ENCODE measurements at places on chromosomes 1 and 21.

DNA sequence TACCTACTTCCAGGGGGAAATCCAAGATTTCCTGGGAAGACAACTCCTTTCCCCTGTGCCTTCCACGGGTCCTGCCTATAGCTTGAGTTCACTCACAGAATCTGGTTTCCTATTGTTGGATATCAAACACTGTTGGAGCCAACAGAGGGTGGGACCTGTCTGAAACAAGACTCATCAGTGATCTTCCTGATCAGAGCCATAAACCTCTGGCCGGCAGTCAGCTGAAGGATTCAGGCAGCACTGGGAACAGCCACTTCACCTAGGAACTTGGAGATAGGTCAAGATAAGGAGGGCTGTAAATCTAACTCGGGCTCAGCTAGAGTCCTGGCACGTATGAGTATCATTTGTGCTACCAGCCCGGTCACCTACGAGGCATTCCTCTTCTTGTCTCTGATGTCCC, 23.3 kb downstream of the SH3BP5L start:
- DNase-seq: no peak

DNA sequence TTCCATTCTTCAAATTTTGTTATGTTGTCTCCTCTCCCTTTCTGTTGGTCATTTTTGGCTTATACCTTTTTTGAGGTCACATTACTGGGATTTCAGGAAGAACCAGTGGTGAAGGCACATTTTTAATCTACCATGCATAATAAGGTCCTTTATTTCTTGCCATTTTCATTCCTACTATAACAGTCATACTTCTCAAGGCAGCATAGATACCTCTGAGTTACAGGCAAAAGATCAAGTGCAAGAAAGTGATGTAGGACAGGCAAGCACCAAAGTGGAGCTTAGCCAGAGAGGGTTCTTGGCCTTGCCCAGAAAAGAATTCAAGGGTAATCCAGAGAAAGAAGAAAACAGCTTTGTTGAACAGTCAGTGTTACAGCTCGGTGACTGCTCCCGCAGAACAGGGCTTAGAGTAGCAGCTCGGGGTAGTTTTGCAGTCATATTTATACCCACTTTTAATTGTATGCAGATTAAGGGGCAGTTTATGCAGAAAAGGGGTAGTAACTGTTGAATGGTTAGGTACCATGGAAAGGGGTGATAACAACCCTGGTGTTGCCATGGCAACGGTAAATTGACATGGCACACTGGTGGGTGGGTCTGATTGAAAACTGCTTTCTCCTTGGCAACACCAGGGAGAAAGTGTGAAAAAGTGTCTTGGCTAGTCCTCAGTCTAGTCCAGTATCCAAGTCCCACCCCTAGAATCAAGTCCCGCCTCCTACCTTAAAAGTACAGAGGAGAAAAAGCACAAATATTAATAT, 39.6 kb upstream of the DOCK7 start:
- DNase-seq: peak; percentile 26

DNA sequence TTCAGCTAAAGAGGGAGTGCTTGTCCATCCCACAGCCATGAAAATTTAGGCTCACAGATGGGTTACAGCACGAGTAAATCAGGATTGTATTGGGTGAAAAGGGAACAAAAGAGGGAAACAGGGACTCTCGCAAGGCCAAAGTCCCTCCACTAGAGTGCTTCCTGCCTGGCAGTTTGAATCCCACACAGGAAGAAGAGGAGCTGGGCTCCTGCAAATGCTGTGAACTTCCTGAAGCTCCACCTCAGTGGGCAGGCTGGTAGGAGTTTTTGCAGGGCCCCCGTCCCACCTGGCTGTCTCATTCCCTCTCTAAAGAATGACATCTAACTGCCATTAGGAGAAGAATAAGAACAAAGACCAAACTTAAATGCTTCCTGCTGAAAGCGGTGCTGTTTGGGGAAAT, 712.0 kb upstream of the PRMT6 start:
- no peak for DNase-seq

- no peak for DNase-seq
Measured at GRCh38 chr1:116164150-116164549, 53.0 kb downstream of the MAB21L3 start.

GRCh38 chr1:164707868-164708331, 148.9 kb downstream of the PBX1 start:
- no peak for DNase-seq

GRCh38 chr1:47434051-47434842, 3.6 kb upstream of the FOXD2 start:
- DNase-seq: no peak

GRCh38 chr1:176717066-176717750, 254.2 kb downstream of the PAPPA2 start:
- DNase-seq: no peak

DNA sequence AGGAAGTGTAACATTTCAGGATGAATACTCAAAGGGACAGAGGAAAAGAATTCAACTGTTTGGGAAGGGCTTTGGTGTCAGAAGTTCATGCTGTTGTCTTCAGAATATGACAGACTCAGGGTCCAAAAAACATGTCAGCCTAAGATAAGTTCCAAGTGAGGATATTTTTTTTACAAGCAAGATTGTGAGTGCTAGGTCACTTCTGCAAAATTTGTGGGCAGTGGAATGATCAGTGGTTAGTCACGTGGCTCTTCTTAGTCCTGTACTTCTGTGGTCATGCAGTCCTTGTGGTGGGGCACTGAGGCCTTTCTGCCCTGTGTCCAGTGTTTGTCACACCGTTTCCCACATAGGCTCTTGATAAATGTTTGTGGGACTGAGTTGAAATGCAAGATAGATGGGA, 5.2 kb downstream of the RGL1 start:
- no peak for DNase-seq

DNA sequence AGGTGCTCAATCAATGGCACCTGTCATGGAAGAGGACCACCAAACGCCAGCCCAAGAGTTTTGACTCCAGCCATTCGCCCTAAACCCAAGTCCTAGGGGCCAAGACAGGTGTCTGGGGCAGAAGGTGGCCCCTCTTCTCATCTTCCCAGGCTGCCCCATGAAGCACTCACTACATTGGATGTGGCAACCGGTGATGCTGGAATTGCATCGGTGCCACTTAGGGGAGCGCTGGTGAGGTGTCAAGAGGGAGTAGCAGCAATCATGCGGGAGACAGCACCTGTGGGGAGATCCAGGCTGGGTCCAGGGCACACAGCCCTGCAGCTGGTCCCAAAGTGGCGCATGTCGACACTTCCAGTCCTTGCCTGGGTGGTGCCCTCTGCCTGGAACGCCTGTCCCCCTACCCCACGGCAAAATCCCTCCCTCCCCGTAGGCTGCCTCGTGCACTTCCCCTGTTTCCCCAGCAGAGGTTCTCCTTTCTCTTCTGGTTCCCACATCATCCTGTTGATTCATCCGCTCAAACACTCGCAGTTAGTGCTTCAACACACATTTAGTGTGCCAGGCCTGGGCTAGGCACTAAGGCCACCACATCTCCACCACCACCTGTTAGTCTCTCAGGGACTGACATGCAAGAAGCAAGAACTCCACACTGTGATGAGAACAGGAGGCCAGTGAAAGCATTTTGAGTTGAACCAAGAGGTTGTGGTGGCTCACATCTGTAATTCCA, 18.5 kb downstream of the PLA2G2D start:
- peak; percentile 79 for DNase-seq

DNA sequence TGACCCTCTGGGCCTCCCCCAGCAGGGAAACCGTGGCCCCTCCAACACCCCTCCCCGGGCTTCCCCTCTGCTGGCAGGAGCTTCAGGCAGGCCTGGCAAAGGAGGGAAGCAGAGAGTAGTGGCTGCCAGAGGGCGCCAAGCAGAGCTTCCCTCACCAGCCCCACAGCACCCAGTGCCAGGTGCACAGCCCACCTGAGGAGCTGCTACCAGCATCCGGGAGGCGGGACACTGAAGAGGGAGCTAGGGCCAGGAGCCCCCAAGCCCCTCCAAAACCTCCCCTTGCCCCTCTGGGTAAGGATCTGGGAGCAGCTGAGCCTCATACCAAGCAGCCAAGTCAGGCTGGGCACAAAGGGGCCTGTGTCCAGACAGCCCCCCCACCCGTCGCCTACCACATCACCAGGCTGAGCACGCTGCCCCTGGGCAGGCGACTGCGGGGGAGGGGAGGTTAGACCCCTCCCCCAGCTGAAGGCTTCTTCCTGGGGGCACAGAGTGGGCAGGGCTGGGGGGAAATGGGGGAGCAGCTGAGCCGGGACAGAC, 19.6 kb downstream of the CCDC24 start:
- no peak for DNase-seq

DNA sequence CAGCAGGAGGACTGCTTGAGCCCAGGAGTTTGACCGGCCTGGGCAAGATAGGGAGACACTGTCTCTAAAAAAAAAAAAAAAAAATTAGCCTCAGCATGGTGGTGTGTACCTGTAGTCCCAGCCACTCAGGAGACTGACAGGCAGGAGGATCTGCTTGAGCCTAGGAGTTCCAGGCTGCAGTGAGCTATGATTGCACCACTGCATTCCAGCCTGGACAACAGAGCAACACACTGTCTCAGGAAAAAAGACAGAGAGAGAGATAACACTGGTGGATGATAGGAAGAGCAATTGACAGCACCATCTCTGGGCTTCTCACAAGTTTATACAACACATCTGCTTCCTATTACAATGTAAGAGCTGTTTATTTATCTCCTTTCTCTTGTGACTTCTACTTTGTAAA, 2.4 kb upstream of the RNU11 start:
- no peak for DNase-seq

DNA sequence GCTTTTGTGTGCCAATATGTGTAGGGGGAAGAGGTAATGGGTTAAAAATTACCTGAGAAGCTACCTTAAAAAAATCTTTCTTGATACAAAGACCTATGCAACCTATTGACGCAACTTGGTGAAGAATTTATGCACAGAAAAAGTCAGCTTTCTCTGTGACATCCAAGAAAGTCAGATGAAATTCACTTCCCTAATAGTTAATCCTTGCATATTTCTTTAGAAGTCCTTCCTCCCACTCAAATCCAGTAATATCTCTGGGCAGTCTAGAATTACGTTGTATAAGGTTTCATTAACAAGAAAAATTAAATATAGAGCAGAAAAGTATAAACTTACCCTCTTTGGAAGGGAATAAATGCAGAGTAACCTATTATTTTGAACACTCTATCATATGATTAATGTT, 2.9 kb downstream of the UBAP2L start:
- DNase-seq: no peak

- DNase-seq: no peak
Measured at GRCh38 chr1:200909757-200910239, 15.1 kb downstream of the INAVA start.

DNA sequence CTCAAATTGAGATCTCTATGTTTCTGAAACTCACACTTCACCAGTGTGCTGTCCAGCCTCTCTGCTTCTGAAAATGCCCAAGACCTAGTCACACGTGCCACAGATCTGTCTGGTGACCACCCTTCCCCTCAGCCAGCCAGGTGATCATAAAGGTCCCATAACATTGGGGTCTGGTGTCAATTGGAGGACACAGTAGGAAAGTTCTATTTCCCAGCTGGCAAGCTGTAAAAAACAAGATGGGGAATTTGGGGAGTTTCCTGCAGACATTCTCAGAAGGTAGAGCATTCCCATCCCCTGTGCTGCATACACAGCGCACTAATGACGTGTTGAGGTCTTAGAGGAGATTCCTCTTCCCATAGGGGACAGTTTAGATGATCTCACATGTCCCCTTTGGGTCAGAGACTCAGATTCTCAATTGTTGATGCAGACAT, 50.1 kb downstream of the RPS6KA1 start:
- DNase-seq: no peak

DNA sequence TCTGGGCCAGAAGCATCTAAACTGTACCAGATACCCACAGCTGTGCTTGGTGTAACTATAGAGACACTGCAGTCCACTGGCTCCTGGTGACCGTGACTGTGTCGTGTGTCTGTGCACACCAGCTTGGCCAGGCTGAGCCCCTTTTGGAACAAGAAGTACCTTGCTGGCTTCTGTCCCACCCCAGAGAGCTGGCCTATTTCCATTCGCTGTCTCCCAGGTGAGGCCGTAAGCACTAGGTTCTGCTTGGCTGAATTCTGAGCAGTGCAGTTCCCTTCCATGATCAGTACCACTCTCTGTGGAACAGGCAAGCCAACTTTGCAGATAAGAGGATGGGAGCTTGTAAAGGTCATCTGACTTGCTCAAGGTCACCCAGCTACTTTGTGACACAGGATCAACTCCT, 119.9 kb upstream of the DNAH14 start:
- no peak for DNase-seq

- DNase-seq: no peak
Measured at GRCh38 chr1:246083416-246083815, 423.7 kb downstream of the SMYD3 start.

DNA sequence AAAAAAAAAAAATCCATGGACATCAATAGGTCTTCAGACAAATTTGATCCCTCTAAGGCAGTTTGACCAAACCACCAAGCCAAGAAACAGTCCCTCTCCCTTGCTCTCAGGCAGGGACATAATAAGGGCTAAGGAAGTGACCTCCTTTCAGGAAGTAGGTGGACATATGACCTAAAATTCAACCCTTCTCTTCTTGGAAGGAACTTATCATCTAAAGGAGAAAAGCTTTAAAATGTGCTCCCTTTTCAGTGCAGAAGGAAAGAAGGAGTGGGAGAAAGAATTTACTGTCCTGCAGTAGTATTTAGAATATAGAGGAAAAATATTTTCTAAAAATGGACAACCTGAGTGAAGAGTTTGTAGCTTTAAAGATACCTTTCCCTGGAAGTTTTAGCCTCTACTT, 118.1 kb downstream of the DTL start:
- DNase-seq: no peak

GRCh38 chr1:196466654-196467053, 141.6 kb downstream of the KCNT2 start:
- no peak for DNase-seq

GRCh38 chr1:38068220-38068979, 21.8 kb upstream of the POU3F1 start:
- DNase-seq: no peak

GRCh38 chr1:110460253-110461220, 9.6 kb downstream of the PROK1 start:
- peak; percentile 84 for DNase-seq

GRCh38 chr21:38494251-38494642, 4.0 kb downstream of the ERG start:
- no peak for DNase-seq

DNA sequence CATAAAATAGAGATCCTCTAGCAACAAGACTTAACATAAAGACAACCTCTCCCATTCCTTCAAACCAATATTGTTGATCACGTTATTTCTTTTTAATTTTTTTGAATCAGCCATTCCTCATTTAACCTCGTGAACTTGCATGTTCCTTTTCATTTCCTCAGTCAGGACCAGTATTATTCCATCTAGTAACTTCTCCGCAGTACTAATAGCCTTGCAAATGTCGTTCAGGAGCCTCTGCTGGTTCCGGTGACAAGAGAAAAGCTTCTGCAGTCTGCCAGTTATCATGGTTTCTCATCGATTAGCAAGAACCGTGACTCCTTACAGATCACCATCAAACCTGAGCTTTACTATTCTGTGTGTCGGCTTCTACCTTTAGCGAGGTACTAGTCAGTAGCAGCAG, 3.0 kb downstream of the APP start:
- DNase-seq: no peak

GRCh38 chr21:29181799-29182470, 51.5 kb downstream of the MAP3K7CL start:
- no peak for DNase-seq

DNA sequence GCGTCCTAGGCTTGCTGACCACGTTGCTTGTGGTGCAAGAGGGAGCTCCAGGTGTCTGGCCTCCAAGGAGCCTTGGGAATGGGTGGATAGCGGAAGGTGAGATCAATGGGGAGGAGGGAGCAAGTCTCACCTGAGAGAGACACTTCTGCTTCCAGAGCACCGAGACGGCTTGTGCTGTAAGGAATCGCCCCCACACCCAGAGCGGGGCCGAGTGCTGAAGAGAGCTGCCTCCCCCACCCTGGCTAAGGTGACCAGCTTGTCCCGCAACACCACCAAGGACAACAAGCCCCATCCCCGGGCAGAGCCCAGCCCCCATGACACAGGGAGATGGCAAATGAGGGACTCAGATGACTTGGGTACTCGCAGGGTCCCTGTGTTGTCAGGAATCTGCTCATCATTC, 485.6 kb downstream of the NPHP4 start:
- no peak for DNase-seq

Data from iPS-NIHi11 (cell line).